ENCODE measurements at places on chromosomes 11 and 22.

DNA sequence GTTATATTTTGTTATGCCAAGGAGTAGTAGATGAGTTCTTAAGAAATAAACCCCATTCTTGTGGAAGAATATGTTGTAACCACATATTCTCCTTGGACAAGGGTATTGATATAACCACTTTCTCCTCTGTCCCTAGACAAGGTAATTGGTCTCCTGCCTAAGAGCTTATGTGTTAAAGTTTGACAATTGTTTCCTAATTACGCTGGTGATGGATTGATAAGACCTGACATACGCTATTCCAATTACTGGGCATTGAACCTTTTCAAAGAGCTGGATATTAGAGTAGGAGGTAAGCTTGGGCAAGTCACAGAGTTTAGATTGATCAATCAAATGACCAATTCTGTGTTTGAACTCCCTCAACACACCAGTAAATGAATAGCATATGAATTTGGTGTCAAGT is 88.9 kb downstream of the RAB38 start:
- DNase-seq: no peak

DNA sequence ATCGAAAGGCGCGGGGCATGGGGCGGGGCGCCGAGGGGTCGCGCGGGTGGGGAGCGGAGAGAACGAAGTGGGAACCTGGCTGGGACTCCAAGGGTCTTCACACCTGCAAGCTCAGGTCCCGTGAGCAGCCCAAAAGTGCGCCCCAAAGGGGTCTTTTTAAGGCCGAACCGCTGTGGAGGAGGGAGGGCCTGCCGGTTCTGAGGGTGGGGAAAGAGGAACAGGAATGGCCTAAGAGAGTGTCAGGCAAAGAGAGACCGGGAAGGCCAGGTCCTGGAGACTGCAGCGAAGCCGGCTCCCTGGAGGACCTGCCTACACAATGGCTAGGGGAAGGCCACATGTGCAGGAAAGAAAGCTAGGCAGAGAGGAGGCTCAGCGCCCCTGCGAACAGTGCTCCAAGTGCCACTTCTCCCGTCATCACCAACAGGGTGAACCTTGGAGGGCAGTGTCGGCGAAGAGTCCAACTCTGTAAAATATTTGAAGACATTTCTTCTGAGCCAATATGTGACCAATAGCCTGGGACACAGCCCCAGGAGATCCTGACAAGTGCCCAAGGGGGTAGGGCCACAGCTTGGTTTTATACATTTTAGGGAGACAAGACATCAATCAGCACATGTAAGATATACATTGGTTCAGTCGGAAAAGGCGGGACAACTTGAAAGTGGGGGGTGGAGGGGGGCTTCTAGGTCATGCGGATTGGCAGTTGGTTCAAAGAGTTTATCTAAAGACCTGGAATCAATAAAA is 710 bp upstream of the DGCR2 start:
- no peak for DNase-seq

DNA sequence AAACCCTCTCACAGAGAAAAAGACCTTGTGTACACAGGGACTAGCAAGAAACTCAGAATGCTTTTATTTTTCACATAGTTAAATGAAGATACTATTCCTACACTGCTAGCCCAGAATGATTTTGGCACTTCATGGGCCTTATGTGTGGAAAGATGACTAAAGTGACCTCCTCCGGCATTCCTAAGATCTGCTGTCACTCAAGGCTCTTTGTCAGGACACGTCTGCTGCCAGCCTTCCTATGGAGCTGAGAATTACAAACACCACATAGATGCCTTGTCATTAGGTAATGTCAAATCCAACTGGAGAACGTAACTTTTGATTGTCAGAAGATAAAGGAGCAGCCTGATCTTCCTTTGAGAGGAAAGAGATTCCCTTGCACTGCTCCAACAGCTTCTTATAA is 249.1 kb downstream of the FAT3 start:
- DNase-seq: no peak

DNA sequence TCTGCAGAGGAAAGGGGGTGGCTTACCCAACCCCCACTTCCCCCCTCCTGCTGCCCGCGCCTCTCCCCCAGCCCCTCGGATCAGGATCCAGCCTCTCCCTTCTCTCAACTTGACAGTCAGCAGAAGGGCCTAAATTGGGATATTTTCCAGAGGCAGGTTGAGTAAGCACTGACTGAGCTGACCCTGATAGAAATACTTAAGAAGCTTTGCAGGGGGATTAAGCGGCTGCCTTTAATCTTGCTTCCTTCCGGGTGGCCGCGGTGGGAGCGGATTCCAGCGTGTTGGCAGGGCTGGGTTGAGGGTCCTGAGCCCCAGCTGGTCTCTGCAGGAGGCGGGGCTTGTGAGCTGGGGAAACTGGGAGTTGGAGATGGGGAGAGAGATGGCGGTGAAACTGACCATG is 445.2 kb downstream of the NTM start:
- no peak for DNase-seq

- no peak for DNase-seq
Measured at GRCh38 chr11:92738276-92738675, 231.2 kb upstream of the MTNR1B start.

DNA sequence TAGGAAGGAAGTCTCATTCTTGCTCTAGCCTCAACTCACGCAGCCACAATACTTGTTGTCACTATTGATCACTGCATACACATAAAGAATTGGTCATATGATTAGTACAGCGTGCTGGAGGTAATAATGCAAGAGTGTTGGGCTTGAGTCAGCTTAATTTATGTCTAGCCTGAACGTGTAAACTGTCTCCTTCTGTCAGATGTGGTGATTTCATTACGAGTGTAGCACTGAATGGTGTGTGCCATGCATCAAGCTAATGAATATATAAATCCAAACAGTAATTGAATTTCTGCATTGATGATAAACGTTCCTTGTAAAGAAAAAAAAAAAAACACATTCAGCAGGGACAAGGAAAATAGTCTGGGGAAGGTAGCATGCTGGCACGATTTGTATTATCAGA is 396.2 kb upstream of the RAG2 start:
- DNase-seq: no peak

GRCh38 chr22:50608996-50609395 is 8.4 kb downstream of the MAPK8IP2 start:
- DNase-seq: no peak

- no peak for DNase-seq
Measured at GRCh38 chr22:23888615-23889401, 5.4 kb upstream of the MIF start.

DNA sequence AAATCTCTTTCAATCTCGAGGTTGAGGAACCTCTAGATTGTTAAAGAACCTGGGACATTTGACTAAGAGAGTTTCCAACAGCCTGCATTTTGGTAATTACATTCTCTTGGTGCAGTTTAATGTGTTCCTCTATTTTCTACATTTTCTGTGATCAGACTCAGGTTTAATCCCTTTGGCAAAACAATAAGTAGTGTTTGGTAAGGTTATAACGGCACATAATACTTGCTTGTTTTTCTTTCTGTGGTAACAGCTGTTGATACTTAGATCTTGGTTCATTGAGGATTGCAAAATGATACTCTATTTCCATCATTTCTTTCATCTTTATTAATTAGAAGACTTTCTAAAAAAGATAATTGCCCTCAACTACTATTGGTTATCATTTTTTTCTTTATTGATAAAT is 271.3 kb downstream of the SBF2 start:
- no peak for DNase-seq

DNA sequence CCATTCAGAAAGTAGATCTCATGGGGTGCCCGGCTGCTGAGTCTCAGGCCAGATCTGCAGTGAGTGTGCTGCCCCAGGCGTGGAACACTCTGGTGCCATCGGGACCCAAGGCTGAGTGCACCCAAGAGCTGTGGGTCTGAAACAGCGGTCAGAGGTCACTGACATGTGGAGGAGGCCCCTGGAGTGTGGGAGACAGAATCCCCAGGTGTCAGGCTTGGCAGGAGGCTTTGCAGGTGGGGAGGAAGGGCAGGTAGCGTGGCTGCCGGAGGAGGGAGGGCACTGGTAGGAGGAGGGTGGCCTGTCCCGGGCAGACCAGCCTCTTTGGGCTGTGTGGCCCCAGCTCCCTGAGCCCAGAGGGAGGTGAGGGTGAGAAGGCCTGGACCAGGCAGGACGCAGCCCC is 31.7 kb upstream of the KRTAP5-6 start:
- no peak for DNase-seq

DNA sequence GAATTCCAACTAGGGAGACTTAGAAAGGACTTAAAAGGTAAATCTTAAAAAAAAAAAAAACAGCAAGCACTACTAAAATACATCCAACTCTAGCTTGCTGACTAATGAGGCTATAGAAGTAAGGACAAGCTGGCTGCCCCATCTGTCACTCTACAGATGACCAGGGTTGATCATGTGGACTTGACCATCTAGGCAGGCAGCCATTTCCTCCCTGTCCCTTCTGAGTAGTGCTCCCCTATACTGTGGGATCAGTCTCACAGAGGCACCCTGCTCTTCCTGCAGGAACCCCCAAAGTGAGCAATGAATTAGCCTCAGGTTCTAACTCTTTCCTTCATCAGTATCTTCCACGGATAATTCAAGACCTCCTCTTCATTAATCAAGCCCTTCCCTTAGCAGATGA is 12.3 kb downstream of the SLC1A2 start:
- no peak for DNase-seq

DNA sequence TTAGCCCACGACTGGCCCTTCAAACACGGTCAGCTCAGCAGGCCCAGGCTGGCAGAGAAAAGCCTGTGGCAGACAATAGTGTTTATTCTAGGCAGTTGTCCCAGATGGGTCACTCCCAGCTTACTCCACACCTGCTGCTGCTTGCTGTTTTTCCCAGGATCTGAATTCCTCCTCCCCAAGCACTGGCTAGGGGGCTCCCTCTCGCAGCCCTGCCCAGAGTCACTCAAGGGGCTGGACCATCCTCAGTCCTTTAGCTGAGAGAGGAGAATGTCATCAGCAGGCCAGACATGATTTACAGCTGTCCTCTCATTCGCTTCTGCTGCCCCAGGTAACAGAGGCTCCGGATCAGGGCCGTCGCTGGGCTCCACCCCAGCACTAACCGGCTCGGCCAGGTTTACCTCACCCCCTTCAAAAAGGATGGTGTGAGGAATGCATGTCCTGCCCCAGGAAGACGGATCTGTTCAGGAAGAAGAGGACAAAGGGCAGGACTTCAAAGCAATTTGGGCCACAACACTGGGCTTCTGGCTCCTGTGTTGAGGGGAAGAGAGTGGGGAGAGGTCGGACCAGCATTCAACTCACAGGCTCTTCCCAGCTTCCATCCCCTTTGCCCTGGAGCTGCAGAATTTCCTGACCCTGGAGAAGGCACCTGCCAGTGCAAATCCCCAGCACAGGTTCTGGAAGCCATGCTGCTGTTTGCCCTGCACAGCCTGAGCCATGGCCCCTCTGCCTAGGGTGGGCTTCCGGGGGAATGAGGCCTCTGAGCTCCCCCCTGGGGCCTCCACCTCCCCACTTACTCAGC is 59.7 kb upstream of the BARX2 start:
- DNase-seq: peak; percentile 68

GRCh38 chr11:64853709-64854108 is 9.3 kb upstream of the CDC42BPG start:
- no peak for DNase-seq

DNA sequence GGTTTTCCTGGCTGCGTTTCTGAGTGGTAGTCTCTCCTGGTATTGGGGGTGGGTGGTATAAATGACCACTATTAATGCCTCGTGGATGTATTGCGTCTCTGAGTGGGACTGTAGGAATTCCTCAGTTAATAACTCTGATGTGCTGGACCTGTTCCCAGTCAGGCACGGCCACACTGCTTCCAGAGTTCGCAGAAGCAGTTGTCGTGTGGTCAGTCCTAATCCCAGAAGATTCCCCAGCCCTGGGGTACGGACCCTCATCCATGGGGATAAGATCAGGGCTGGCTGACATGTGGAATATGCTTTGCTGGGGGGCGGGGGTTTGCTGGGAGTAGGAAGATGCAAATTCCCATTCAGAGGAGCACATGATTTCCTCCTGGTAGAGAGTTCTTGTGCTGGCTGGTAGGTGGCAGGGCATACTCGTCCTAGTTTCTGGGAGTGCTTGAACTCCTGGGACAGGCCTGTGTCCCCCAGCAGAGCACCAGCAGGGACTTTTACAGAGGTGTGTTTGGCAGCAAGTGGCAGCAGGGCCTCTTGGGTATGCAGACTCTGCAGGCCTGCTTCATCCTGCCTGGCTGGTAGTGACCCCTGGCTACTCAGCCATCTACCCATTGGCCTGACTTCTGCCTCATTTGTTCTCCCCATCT is 157.4 kb downstream of the NAV2 start:
- DNase-seq: no peak

DNA sequence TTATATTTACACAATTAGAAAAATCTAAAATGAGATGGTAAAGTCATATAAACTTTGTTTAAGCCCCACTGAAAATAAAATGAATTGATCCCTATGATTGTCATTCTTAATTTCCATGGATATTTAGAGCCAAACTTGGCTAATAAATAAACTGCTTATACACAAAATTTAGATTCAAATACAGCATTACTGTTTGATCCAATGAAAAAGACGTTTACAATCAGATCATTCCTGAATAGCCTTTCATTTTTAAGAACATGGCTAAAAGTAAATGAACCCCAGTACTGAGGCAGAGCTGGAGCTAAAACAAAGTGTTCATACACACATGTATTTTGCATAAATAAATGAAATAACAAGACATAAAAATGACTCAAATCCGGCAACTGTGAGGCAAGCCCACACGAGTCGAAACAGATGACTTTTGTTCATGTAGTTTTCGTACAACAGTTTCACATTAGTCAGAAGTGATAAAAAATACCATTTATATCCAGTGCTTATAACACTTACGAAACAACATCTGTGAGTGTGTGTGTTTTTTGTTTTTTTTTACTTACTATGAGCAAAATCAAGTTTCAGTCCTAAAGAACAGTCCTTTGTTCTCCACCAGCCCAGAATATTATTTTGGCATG is 386.5 kb downstream of the SOX6 start:
- DNase-seq: no peak

- no peak for DNase-seq
Measured at GRCh38 chr11:75112200-75112599, 15.5 kb upstream of the OR2AT4 start.

DNA sequence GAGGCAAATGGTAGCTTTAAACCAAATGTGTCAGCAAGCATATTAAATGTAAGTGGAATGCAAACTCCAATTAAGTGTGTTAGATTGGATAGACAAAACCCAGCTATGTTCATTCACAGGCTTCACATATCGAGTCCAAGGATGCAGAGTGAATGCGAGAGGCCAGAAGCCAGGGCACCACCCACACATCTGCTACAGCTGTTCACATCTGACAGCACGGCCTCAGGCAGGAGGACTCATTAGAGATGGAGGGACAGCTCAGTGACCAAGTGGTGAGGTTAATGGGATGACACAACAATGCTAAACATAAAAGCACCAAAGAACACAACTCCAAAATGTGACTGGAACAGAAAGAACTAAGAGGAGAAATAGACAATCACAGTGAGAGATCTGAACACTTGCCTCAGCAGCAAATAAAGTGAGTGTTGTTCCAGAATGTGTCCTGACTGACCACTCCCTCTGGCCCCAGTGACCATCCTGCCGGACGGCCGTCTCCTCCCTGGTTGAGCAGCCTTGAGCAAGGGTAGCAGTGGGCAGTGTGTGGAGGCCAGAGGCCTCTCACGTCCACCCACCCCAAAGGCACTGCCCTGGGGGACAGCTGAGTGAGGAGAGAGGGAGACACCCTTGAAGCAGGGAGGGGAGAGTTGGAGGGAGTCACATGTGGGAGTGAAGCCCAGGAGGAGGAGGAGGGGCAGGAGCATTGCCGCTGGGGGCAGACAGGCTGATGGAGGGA is 23.8 kb downstream of the ALG12 start:
- no peak for DNase-seq

- no peak for DNase-seq
Measured at GRCh38 chr22:28112548-28113043, 193.5 kb upstream of the PITPNB start.

- no peak for DNase-seq
Measured at GRCh38 chr22:45964372-45964771, 12.6 kb downstream of the WNT7B start.

- DNase-seq: no peak
Measured at GRCh38 chr11:124886476-124886875, 11.2 kb downstream of the ROBO4 start.
